ENCODE measurements at places on chromosomes 2 and 18.

DNA sequence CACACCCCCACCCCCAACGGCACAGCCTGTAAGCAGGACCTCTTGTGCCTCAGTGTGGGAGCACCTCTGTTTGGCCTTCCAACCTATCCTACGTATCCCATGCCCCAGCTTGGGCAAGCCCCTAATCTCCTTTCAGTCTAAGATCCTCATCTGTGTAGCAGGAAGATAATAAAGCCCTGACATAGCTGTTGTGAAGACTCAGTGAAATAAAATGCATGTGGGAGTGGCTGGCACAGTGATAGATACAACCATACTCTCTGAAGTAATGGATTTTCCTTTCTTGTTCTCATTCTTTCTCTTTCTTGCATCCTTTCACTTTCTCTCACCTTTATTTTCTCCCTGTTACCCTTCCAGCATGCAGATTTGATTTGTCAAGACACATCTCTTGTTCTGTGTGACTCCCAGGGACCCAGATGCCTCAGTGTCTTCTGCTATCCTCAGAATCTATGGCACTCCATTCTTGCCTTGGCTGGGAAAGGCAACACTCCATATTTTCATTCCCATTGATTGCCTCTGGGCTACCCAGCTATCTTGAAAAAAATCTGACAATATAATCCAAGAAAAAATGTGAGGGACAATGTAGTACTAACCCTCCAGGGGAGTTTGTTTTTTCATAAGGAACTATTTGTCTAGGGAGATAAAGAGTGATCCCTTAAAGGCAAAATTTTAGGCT lies 207.2 kb upstream of the SETBP1 start:
- DNase-seq, result no peak

- no peak for DNase-seq
These were observed 22.5 kb downstream of the HJURP start for GRCh38 chr2:233831861-233832260.

DNA sequence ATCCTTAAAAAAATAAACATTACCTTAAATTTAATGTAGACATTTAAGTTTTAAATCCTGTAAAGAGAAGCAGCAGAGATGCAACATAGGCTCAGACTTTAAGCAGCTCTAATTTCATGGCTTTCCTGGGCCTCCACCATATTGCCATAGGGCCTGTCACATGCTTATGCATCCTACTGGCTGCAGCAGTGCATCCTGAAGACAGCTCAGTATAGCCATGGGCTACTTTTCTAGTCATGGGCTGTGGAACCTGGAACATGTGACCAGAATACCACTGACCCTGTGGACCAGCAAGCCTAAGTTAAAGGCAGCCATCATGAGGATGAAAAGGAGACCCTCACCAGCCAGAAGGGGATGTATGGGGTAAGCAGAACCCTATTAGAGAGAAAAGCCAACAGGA lies 10.7 kb downstream of the RMP24 start:
- DNase-seq, result no peak

DNA sequence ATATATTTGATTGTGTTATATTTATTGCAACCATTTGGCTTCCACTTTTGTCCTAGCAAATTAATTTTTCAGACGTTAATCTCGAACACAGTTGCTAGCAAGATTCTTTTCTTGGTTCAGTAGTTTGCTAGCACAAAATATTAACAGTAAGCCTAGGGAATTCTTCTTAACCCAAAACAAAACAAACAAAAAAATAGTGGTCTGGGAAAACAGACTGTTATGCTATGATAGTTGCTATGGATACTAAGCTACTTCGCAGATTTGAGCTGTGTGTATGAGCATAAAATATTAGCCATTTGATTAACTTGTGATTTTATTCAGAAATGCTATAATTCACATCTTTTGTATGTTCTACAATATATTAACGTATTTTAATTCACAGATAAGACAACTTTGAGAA lies 541.5 kb upstream of the NETO1 start:
- DNase-seq, result no peak

DNA sequence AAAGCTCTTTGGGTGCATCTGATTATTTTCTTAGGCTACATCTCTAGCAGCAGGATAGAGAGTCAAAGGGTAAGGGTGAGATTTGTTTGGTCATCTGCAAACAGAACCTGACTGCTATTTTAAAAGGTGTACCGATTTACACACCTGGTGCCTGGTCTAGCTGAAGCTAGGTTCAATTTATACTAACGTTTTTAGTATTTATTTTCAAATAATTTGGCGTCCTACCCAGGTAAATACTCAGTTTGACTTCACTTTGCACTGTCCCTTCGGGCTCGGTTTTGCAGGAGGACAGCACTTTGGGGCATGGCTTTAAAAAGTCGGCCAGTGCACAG lies 683 bp downstream of the PTRHD1 start:
- no peak for DNase-seq

- DNase-seq, result no peak
These were observed 108.7 kb downstream of the TRIM43 start for GRCh38 chr2:95700519-95700918.

DNA sequence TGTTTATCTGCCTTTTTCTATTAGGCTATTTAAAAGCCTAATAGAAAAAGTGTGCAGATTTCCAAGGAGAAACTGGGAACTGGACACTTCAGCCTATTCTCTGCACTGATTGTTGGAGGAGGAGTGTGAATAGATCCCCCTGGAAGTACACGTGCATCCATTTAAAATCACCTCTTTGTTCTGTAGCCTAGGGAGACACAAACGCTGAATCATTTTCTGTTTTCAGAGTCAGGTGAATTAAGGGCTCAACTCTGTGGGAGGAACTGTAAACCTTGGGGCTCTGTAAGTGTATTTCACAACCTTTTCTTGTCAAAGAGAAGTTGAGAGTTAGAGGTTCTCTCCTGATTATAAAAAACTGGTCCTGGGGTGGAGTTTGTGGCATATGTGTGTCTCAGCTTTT lies 159.7 kb downstream of the SPAG16 start:
- no peak for DNase-seq

DNA sequence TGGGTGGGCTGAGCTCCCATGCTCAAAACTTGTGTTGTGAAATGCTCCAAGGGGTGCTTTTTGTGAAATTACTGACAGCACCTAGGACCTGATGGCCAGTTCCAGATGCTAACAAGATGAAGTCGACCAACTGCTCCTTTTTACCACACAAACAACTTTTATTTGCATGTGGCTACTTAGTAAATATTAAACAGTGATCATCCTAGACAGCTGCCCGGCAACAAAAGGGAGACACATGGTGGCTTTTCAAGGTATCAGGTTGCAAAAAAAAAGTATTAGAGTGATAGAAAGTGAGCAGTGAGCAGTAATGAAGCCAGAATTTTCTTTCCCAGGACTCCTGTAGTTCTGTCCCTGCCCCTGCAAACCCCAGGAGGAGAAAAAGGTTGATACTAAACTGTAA lies 118.5 kb downstream of the RPIA start:
- no peak for DNase-seq

- no peak for DNase-seq
These were observed 171.3 kb downstream of the THADA start for GRCh38 chr2:43424262-43425207.

DNA sequence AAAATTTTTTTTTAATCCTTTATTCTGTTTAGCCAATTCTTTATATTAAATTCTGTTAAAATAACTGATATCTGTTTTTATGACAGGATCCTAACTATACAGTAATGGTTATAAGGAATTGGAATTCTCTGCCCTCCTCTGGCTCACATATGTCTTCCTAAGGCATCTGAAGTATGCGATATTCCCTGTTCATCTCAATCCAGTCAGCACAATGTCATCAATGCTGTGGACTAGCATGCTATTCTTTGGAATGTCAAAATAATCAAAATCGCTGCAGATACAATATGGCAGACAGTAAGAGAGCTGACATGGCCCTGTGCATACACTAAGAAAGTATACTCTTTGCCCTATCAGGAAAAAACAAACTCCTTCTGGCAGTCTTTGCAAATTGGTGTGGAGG lies 107.6 kb downstream of the AP1S3 start:
- no peak for DNase-seq

GRCh38 chr2:240111253-240111652 lies 24.9 kb downstream of the COPS9 start:
- DNase-seq, result no peak

- DNase-seq, result no peak
These were observed 38.5 kb upstream of the RMP24 start for GRCh38 chr18:35933982-35934381.

DNA sequence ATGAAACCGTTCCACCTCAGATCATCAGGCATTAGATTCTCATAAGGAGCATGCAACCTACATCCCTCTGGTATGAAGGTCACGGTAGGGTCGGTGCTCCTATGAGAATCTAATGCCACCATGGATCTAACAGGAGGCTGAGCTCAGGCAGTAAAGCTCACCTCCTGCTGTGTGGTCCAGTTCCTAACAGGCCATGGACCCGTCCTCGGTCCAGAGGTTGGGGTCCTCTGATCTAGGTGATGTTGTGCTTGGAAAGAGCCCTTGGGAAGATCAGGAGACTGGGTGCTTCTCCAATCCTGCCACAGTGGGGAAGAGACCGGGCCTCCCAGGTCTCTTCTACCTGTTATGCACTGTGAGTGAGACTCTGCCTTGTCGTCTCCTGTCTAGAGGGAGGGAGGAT lies 104.6 kb downstream of the ACKR3 start:
- DNase-seq, result no peak

GRCh38 chr2:217863883-217864282 lies 138.9 kb downstream of the TNS1 start:
- no peak for DNase-seq

DNA sequence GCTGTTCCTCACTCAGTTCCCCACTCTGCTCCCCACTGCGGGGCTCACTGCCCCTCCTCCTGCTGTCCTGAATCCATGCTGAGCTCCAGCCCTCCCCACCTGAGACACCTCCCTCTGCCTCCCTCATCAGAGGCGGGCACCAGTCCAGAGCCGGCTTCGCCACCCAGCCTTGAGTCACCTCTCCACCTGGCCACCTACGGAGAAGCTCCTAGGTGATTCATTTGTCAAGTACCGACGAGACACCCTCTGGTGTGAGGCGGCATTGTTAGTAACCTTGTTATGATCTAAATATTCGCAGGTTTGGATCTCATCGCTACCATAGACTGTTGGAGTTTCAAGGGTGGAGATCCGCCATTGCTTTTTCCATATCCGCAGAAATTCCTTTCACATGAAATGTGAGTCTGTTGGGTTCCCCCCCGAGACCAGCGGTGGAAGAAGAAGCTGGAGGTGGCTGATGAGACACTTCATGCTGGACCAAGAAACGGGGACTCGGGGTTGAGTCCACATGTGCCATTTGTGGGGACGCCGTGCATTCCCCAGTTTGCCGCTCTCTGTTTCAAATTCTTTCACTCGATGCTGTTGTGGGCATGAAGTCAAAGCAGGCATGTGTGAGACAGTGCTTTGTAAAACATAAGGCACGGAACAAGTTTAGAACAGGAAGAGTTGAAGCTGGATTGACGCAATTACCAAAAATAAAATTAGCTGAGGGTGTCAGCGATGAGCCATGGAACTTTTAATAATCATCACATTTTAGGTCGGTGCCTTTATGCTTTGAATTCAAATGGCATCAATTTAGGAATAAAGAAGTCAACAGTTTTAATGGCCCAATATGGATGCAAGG lies 259.8 kb upstream of the HDAC4 start:
- DNase-seq, result no peak

DNA sequence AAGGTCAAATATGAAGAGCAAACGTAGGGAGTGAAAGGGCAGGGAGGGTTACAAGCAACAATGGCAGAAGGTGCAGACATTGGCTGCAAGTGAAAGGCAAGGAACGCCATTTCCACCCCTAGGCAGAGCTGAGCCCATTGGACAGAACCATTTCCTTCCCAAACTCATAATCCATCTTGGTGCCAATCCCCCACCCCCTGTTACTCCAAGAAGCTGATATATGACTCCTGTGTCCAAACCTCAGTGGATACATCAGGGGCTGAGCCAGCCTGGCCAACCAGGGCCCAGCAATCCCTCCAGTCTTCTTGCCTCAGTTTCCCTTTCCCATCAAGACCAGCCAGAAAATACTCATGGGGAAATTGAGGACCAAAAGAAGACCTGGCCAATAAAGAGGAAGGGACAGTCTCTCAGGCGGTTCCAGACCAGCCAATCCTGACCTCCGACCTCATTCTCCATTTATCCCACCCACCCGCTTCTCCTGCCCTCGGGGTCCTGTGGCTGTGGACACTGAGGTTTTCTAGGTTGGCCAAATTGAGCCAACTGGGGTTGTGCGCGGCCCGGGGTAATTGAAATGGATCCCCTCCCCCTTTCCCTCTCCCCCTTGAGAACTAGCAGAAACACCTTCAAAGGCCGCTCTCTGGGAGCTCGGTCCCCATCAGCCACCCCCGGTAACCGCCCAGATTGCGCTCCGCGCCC lies 24.8 kb downstream of the TNS1 start:
- no peak for DNase-seq

DNA sequence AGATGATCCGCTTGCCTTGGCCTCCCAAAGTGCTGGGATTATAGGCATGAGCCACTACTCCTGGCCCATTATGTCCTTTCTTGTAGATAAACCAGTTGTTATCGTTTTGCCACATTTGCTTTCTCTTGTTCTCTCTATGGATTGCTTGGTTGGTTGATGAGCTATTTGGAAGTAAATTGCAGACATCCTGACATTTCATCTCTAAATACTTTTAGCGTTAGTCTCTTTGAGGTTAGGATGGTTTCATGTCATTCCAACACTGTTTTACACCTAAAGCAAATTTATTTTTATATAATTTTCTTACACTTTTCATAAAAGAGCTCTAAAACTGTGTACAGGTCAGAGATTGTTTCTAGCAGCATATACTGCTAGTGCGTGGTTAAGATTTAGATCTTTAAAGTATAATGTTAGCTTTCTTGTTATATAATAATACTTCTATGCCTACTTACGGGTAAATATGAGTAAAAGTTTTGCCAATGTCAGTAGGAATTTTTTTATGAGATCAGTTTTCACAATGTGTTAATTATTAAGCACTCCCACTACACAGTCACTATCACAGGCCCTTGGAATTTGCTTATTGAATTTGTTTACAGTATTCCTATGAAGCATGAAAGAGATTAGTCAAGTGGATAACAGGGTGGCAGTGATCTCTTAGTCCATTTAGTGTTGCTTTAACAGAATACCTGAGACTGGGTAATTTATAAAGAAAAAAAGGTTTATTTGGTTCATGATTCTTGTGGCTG lies 10.3 kb downstream of the POLI start:
- DNase-seq, result no peak

DNA sequence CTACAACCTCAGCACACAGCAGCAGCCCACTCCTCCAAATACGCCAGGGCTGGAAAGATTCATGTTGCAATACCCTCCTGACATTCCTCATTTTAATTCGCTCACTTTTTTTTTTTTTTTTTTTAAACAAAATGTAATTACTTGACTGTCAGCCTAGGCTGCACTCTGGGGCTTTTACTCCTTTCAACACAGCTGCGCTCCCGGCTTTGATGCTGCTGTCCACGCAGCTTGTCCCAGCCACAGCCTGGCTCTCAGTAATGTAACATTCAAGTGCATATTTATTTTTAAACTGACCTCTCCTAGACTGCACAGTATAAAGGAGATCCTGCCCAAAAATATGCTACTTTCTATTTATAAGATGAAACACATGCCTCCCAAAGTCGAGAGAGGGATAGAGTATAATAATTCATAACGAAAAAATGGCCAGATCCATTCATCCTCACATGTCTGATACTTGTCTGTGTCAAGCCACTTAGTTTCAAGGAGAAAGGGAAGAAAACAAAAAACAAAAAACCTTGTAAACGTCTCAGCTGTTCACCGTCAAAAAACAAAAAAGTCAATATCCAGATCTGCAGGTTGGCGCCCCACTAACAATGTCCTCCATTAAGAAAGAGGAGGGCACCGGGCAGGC lies 949 bp downstream of the CDC42EP3 start:
- no peak for DNase-seq
